ENCODE measurements at places on chromosomes 11 and 22.

DNA sequence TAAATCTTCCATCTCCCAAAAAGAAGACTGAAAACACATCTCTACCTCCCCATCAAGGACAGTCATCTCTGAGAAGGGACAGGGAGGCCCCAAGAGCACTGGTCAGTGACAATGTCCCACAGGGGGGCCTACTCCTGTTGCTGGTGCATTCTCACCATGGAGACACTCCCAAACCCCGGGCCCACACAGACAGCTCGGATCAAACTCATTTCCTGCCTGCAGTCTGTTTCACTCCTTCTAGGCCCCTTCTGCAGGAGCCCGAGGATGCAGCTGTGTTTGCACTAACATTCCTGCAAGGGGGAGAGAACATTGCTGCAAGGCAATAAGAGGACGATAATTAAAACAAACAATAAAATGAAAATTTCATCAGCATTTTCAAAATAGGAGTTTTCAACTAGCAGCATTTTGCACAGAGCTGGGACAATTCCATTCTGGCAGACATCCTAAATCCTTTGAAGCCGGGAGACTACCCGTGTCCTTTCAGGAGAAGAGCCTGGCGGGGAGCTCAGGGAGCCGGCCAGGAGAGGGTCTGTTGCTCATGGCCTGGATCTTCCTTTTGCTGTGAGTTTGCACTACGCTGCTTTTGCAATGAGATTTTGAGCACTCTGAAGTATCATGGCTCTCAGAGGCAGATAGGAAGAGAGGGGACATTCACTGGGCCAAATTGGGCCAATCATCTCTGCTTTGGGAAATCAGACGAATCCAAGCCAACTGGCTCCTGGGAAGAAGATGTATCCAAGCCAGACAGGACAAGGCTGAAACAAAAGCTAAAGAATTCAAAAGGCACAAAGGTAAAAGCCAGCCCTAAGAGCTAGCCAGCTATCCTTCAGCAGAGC is 33.2 kb downstream of the SPATA19 start:
- DNase-seq, result no peak

DNA sequence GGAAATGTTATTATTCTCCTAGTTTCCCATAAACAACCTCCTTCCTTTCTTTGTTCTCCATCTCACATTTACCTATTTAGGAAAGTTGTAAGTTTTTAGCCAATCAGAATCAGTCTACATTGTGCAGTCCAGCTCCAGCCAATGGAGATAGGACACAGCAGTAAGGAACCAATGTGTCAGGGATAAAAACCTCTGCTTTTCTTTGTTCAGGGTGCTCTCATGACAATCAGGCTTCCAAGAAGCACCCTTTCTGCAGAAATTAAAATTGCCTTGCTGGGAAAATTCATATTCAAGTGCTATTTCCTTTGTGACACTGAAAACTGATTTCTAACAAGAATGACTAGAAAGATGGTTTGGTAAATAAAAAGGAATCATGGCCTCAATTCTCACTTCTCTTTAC is 14.6 kb downstream of the SCGB2A1 start:
- no peak for DNase-seq

DNA sequence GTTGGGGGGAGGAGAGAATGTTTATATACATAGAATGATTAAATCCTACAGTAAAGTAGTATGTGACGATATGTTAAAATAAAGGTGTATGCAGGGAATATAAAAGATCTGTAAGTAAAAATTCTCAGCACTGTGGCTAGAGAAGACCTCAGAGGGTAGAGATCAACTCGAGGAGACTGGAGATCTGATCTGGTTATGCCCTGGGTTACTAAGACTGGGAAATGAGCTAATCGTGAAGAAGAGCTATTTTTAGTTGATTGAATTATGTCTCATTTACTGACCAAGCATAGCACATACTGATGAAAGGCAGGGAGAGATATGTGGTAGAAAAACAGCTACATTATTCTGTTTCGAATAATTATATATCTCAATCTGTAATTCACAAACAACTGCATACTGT is 42.8 kb upstream of the ALKBH3 start:
- no peak for DNase-seq

- no peak for DNase-seq
Measured at GRCh38 chr11:46902694-46903093, 15.7 kb downstream of the LRP4 start.

- no peak for DNase-seq
Measured at GRCh38 chr11:75356613-75357012, 5.2 kb upstream of the ARRB1 start.

DNA sequence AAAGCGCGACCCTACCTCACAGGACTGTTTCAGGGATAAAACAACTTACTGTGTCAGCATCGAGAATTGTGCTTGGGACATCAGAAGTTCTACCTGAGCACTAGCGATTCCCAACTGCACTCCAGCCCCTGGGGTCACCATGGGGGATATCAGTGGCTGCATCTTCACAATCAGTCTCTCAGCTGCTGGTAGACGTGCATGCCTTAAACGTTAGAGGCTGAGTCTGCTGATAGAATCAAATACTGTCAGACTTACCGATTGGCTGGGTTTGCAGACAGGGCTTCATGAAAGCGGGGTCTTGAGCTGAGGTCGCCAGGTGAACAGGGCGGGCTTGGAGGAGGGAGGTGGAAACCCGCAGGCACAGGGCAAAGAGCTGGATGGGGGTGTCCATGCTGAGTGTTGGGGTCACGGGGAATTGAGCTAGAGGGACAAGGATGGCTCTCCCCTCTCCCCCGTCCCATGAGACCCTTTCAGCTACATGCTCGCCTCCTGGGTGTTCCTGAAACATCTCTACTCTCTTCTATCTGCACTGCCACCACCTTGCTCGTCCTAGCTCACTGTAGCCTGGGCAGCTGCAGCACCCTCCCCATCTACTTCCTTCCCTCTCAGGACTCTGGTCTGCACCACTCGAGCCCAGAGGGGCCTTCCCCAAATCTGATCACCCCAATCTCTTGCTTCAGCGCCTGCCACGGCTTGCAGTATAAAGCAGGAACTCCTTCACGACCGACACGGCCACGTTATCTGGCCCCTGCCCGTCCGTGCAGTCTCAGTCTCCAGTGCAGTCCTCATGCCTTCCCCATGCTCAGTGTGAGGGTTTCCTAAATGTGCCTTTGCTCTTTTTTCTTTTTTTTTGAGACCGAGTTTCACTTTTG is 43.5 kb downstream of the ST14 start:
- DNase-seq, result no peak

GRCh38 chr11:97092823-97093222 is 703.0 kb downstream of the JRKL start:
- no peak for DNase-seq

Measured in activated CD4-positive, alpha-beta T cell treated with anti-CD3 and anti-CD28 coated beads, Interleukin-2, Interleukin-6, amounts not matched to agents 100 ng/mL and 50 ng/mL, durations not matched to agents 16 hours and 8 hours (primary cell).